Kidney capillary endothelial cell (primary cell): ENCODE measurements at places on chromosomes 6 and 20.

DNA sequence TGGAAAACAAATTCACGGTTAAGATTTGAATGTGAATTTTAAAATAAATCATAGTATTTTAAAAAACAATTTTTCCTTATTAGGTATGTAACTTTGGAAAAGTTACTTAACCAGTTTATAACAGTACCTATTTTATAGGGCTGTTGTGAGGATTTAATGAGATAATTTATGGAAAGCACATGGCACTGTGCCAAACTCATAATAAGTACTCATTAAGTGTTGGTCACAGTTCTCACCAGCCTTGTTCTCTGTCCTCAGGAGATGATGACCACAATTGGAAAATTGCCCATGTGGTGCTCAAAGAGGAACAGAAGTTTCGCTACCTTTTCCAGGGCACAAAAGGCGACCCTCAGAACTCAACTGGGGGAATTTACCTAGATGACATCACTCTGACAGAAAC lies 39.6 kb downstream of the MEP1A start:
- DNase-seq: no peak

- peak; percentile 19 for DNase-seq
Measured at GRCh38 chr6:159169193-159169555, at the start of gene FNDC1. Gene FNDC1, plus strand, starts transcription at chr6:159169400. Its CDS starts 197 bp downstream, at chr6:159169597.

DNA sequence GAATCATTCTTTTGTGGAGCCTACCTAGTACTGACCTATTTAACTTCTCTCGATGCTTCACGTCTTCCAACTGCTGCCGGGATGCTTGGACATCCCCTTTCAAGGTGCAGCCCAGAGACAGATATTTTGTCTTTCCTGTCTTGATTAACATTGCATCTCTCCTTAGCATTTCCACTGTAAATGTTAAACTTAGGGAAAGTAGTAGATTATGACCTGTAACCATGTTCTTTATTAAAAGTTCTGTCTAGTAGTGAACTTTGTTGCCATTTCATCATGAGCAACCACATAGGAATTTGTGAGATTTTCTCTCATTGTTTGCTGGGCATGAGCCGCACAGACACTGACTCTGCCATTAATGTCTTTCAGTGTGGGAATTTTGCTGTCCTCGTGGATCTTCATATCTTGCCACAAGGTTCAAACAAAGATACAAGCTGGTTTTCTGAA lies 117.9 kb downstream of the JAG1 start:
- DNase-seq: peak; percentile 54

DNA sequence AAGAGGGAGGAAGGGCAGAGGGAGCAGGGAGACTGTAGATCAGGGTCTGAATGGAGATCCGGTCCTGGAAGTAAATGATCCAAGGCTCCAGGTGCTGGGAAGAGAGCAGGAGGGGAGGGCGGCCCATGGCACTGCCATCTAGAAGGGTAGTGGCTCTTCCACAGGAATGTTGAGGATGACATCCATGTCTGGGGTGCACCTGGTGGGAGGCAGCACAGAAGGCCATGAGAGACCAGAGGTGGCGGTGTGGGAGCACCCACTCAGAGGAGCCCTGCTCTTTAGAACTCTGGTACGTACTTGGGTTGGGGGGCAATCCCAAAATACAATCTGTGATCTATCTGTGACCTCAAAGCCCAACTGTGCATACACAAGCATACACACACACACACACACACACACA lies 13.5 kb downstream of the DEFB132 start:
- DNase-seq: no peak

DNA sequence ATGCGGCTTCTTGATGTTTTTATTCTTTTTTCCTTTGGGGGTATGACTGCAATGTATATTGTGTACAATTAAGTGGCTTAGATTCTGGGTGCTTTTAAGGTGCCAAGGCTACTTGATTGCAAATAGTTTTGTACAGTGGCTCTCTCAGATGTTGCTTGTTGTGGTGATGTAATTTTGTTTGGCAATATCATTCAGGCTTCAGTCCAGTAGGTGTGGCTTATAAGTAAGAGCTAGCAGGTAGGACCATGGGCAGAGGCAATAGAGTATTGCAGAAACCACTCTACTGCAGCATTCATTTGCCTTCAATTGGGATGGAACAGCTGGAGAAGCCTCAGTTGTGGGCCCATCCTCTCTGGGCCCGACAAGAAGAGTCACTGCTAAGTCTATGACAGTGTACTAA lies 407.9 kb upstream of the MAN1A1 start:
- no peak for DNase-seq

- no peak for DNase-seq
Measured at GRCh38 chr20:43534791-43535350, 24.0 kb upstream of the SGK2 start.

GRCh38 chr20:6104493-6105188 lies 18.2 kb downstream of the FERMT1 start:
- DNase-seq: no peak

GRCh38 chr20:11248687-11249638 lies 575.2 kb upstream of the JAG1 start:
- DNase-seq: no peak

GRCh38 chr6:151073146-151073545 lies 166.6 kb upstream of the AKAP12 start:
- DNase-seq: no peak

DNA sequence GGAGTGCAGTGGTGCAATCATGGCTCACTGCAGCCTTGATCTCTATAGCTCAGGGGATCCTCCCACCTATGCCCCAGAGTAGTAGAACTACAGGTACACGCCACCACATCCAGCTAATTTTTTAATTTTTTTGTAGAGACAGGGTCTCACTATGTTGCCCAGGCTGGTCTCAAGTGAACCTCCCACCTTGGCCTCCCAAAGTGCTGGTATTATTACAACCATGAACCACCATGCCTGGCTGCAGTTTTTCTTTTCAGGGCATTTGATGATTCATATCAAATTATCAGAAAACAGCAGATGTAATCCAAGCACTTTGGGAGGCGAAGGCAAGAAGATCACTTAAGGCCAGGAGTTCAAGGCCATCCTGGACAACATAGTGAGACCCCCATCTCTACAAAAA lies 88.4 kb upstream of the JARID2 start:
- DNase-seq: no peak

DNA sequence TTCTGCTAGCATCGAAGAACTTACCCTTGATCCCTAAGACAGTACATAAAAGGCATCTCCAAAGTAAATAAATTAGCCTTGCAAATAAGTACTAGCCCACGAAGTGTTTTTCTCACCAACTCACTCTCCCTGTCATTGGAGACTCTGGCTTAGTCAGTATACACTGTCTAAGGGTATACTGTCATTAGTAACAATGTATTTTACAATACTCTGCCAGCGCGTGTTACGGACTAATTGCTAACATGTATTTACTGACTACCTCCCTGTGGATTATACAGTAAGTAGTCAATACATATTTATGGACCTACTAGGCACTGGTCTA lies 72.1 kb downstream of the NFATC2 start:
- no peak for DNase-seq
